ENCODE measurements at places on chromosomes 1 and 21.

- DNase-seq: no peak
Measured at GRCh38 chr1:167849666-167850065, 64.3 kb downstream of the ADCY10 start.

DNA sequence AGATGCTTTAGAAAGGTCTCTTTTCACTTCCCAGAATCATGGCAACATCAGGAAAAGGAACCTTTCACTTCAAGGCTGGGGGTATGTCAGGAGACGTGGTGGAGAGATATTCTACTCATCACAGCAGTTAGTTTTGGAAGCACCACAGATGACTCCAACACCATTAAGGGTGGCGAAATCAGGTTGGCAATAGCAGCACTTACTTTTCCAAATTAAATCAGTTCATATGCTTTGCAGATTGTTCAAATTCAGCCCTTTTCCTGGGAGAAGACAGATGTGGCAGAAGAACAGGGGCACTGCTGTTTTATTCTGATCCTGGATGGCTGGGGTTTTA lies 79.0 kb downstream of the RUNX1 start:
- no peak for DNase-seq

DNA sequence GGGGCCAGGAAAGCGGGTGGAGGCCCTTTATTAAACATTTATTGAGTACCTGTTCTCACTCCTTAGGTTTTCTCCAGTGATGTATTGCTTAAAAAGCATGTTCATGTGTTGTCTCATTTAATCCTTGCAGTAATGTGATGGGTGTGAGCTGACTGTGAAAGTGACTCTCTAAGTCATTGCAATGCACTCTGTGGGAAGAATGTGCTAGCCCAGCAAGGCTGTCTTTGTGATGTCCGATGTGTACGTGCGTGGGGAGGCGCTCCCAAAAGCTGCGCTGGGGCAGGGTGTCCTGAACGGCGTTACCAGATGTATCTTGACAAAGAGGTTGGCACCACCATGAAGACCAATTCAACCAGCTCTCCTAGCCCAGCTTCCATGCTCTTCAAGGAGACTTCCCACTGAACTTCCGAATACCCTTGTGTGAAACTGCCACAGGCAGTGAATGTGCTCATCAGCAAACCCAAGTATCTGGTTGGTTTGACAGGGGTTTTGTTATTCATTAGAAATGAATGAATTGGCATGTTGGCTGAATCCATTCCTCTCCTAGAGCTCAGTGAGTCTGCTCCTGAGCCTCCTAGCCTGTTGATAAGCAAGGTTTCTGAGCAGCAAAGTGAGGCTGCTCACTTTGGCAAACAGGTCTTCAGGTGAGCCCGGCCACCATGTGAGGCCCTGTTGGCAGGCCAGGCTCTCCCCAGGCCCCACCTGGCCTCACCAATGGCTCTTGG lies 28.0 kb downstream of the NUAK2 start:
- no peak for DNase-seq

DNA sequence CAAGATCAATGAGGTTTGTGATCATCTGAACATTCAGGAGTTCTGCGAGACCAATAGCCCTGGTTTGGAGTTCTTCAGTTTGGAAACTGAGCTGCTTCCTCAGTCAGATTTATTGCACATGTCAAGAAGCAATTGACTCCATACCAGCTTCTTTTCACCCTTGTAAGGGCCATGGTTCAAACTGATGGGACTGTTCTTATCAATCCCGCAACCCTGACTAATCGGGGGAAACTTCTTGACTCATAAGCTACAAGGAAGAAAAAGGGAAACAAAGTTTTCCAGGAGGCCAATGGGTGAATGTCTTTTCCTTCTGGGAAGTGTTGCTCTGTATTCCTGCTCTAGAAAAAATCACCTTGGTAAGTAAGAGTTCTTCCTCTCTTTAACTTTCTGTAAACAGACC lies 187.9 kb downstream of the MIS18A start:
- no peak for DNase-seq

DNA sequence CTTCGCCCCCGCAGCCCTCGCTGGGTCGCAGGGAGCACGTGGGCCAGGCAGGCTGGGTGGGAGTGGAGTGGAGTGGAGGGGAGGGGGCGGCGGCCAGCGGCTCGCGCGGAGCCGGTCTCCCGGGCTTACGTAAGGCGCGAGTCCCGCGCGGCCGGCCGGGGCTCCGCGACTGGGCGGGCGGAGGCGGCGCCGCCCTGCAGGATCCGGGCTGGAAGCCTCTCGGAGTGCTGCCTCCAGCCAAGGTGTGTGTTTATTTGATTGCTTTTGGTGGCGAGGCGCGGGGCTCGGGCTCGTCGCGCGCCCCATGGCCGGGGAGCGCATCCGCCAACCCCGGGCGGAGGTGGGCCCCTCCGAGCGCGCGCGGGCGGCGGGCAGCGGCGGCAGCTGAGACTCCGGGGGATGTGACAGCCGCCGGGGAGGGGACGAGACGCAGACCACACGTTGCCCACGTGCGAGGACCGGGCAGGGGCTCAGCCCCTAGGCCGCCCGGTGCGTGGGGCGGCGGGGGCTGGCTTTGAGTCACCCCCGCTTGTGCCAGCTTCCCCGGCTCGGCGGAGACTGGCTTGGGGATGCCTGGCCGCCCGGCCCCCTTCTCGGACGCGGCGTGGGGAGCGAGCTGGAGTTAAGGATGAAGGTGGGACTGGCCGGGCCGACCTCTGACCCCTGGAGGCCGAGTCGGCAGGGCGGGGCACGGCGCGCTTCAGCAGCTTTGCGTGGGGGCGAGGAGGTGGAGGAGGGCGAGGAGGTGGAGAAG lies 402 bp upstream of the AK4 start:
- peak; percentile 16 for DNase-seq

DNA sequence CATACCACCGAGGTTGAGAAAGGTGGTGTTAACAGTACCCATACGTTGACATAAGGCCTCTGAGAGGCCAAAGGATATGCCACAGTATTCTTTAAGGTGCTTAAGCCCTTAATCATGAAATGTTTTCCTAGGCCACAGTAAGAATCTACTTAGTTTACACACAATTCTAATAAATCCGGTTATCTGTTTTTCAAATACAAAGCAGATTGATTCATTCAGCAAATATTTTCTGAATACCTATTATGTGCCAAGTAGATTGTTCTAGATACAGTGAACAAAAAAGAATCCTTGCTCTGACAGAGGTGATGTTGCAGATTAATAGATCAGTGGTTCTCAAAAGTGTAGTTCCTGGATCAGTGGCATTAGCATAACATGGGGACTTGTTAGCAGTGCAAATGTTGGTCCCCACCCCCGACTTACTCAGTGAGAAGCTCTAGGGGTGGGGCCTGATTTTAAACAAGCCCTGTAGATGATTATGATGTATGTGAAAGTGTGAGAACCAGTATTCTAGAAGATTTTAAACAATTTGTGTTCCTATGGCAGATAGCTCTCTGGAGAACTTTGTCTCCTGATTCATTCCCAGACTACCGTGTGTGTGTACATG lies 61.6 kb downstream of the NFIA start:
- no peak for DNase-seq

- DNase-seq: no peak
Measured at GRCh38 chr1:50275566-50275965, 147.7 kb downstream of the DMRTA2 start.

All from AML-193 (cell line).